ENCODE measurements at places on chromosomes 12 and 14. TPM values are rescaled to one million over a fixed set of nuclear protein-coding genes. Genes with fewer than 3 reads are reported as not detected.

DNA sequence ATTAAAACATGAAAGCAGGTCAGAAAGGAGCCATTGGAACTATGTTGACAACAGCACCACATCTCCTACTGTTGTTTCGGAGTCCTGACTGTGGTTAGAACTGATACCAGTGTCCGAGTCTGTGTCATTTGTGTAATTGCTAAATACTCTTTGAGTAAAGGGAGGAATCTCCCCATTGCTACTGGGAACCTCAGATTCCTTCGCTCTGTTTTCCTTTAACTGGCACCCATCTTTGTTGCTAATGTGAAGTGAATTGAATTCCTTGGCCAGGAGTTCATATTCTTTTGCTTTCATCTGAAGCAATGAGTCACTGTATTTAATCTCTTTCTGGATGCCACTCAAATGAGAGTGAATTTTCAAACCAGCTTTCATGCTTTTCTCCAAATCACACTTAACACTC is 31.5 kb downstream of the RASSF9 start:
- DNase-seq, result peak; percentile 41

Gene HOTAIR
- not detected for total RNA-seq

Gene DPY19L2
- 2.4 TPM for total RNA-seq

DNA sequence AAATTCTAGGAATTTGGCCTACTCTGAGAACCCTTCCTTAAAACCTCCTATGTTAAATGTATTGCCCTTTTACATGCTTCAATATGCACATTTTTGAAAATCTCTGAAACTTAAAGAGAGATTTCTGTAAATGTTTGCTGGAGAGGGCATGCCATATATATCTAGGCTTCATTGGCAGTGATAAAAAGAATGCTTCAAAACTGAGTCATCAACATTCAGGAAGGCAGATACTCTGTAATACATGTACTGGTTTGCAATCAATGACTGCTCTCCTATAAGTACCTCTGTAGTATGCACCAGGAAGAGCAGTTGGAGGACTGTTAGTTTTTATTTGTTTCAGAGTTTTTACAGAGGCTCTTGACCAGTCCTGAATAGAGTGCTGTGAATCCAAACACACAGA is 739.9 kb downstream of the SLC16A7 start:
- DNase-seq, result peak; percentile 63

Data from HT1080 (cell line).